ENCODE measurements at places on chromosomes 5 and 9. TPM values are rescaled to one million over a fixed set of nuclear protein-coding genes. Genes with fewer than 3 reads are reported as not detected.

The FRRS1L gene
- total RNA-seq: not detected

- no peak for DNase-seq
Observed at GRCh38 chr5:1442222-1443145, 2.8 kb downstream of the SLC6A3 start.

The DNAH5 gene
- total RNA-seq: 1.6 TPM

DNA sequence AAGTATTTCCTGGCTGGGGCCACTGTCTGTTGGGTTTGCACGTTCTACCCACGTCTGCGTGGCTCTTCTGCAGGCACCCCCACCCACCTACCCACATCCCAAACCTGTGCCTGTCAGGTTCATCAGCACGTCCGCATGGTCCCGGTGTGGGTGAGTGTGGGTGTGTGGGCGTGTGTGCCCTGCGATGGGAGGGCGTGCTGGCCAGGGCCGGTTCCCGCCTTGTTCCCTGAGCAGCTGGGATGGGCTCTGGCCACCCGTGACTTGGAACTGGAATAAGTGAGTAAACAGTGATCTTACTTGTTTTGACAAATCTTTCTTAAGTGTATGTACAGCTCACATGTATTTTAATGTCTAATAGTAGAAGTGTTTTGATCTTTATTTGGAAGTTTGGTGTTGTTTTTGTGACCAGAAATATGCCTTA is 20.4 kb downstream of the ERGIC1 start:
- DNase-seq: peak; percentile 70

The FAM219A gene
- 7.7 TPM for total RNA-seq

- no peak for DNase-seq
Observed at GRCh38 chr5:74736759-74737158, 30.2 kb downstream of the GFM2 start.

DNA sequence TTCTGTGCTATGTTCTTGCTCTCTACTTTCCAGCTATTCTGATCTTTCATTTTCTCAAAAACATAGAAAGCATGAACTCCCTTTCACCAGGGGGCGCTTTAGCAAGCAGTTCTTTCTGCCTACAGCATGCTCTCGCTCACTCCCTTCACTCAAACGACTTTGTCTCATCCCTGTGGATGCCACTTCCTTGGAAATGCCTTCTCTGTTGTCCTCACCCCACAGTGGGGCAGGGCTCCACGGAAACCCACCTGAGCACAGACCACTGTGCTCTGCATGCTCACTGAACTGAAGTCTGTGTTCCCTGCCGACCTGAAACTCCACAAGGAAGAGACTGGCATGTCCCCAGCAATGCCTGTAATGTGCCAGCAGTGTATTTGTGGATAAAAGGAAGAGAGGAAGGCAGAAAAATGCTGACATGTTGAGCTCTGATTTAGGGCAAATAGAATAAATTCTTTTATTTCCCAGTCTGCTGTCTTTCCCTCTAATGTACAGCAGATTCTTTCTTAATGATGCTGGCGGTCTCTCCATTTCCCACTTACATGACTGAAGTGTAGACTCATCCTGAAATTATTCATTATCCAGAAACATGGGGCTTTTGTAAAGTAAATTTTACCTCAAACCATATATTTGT is 4.9 kb upstream of the ROR2 start:
- peak; percentile 52 for DNase-seq

DNA sequence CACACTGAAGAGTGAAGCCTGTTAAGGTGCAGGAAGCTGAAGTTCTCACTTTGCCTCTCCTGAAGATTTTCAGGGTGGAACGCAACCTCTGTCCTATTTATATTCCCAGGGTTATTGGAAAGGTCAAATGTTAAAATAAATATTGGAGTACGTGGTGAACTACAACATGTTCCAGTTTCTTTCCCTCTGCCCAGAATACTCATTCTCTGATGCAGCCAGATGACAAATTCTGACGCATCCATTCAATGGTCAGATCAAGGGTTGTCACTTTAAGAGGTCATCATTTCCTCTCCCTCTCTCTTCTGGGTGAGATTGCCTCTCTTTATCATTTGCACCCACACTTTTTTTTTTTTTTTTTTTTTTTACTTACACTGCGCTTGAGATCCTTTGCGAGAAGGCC is 277.1 kb downstream of the BRINP1 start:
- peak; percentile 13 for DNase-seq

The LCNL1 gene
- total RNA-seq: not detected

- no peak for DNase-seq
Observed at GRCh38 chr5:111122398-111122797, 30.2 kb downstream of the WDR36 start.

The ACOT12 gene
- not detected for total RNA-seq

GRCh38 chr5:56585999-56586691 is 229.2 kb upstream of the MAP3K1 start:
- no peak for DNase-seq

The CPLANE1 gene
- 6.5 TPM for total RNA-seq

GRCh38 chr9:81344366-81344765 is 345.0 kb downstream of the TLE1 start:
- DNase-seq: no peak

The PDZD2 gene
- 0.13 TPM for total RNA-seq

The GBGT1 gene
- 7.2 TPM for total RNA-seq

DNA sequence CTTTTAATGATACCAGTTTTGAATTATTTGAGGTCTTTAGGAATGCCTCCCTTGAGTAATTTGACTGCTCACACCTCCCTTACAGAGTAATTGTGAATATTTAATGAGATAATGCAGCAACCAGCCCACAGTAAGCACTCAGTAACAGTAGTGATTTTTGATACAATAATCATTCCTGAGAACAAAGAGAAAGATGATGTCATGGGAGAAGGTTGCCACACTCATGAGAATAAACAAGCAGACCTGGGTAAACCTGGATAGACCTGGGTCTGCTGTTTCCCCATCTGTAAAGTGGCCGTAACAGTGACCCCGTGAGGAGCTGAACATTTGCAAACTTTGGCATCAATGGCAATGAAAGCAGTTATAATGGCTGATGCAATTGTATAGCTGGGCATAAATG is 4.2 kb downstream of the C1QTNF2 start:
- no peak for DNase-seq

Data from MG63 (cell line).